Activated CD4-positive, alpha-beta T cell treated with anti-CD3 and anti-CD28 coated beads for 48 hours (primary cell): ENCODE measurements at places on chromosomes 2 and 18.
A peak's percentile ranks its signal among the peaks of the same experiment; 100 is the strongest.

DNA sequence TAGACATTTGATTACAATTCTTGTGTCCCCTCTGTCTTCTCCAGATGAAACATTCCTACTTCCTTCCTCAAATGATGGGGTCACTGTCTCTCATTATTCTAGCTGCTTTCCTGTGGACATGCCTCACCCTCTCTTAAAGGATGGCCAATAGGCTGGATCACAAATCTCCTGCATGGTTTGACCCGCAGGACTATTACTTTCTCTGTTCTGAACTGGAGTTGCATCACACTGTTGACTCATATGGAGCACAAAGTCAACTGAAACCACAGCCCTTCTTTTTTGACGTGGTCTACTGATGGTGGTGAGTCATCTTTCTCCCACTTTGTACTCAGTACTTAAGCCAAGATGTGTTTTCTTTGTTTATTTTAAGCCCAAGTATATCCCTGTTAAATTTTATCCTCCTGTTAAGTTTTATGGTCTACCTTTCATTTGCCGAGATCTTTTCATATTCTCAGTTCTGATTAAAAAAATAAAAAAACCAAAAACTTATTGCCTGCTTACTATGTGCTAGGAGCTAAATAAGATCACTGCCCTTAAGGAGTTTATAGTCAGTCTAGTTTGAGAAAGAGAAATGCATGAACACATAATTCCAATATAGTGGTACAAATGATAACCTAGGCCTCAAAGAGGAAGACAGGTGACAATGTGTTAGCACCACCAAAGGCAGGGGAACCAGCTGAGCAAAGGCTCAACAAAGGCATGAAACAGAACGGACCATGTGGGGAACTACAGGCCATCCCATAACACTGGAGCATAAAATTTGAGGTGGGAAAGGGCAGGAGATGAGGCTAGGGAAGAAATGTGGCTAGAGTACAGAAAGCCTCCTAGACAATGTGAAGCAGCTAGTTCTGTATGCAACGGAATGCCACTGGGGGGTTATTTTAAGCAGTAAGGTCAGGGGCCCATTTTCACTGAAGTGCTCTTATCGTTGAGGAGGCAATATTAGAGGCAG is 67.6 kb upstream of the ZFP36L2 start:
- peak; percentile 49 for DNase-seq

DNA sequence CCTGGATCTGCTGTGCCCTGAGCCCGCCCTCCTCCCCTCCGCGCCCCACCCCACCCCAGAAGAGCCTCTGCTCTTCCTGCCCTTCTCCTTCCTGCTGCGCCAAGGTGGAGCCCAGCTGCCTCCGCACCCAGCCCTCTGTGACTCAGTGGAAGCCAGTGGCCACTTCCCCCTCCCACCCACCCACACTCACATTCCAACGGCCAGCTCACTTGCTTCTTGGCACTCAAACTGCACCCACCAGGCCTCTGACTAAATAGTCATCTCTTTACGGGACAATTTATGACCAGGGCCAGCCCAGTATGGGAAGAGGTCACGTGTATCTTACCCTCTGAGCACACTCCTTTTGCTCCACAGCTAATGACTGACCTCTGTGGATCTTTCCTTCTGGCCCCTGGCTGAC is 150.4 kb upstream of the SLC1A4 start:
- no peak for DNase-seq

GRCh38 chr2:85470850-85471800 is 52.6 kb downstream of the SH2D6 start:
- no peak for DNase-seq

DNA sequence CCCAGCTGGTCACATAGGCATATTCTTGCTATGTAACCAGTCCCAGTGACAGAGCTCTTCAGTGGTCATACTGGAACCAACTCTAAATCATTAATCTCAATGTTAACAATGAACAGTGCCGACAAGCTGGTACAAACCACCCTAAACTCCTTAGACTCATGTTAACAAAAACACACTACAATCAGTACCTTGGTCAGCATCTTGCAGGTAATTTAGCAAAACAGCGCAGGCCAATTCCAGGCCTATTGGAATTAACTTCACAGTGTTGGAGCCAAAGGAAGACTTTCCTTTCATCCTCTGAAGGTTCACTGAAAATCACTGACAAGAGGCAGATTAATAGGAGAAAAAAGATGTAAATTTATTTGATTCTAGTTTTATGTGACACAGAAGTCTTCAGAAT is 396.4 kb downstream of the PIK3C3 start:
- no peak for DNase-seq

- no peak for DNase-seq
These were observed 86.2 kb downstream of the RRM2 start for GRCh38 chr2:10208736-10209135.

DNA sequence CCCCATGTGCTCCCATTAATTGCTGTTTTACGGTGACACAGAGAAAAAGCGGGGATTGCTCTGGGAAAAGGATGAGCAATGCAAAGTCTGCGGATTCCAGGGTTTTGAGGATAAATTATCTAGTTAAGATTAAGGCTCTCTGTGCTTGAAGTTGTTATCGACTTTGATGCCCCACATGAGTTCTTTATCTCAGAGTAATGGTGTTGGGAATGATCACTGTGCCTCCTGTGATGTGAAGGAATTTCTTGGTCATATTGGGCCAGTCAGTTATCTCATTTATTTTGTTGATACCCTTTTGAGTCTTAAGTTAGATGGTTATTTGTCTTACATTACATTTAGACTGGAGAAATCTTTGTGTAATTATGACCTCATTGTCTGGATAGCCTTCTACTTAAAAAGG is 184.6 kb upstream of the MEX3C start:
- DNase-seq, result no peak

DNA sequence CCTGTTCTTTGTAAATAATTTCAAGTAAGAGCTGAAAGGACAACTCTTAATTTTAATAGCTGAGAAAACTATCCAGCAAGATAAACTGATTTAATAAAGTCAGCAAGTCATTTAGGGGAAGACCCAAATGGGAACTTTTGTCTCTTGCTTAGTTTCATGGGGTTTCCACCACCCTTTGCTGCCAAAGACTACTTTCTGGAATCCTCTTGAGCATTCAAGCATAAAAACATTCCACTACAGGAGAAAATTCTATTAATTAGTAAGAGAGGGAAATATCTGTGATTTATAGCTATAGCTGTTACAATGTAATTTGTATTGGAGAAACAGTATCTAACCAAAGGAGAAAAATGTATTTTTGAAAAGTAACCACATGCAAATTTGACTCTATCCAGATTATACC is 20.6 kb downstream of the EFEMP1 start:
- DNase-seq, result no peak
